ENCODE measurements at places on chromosomes 4 and X. TPM values are rescaled to one million over a fixed set of nuclear protein-coding genes. Genes with fewer than 3 reads are reported as not detected.

WNK3 gene
- polyA plus RNA-seq: 0.12 TPM

DNA sequence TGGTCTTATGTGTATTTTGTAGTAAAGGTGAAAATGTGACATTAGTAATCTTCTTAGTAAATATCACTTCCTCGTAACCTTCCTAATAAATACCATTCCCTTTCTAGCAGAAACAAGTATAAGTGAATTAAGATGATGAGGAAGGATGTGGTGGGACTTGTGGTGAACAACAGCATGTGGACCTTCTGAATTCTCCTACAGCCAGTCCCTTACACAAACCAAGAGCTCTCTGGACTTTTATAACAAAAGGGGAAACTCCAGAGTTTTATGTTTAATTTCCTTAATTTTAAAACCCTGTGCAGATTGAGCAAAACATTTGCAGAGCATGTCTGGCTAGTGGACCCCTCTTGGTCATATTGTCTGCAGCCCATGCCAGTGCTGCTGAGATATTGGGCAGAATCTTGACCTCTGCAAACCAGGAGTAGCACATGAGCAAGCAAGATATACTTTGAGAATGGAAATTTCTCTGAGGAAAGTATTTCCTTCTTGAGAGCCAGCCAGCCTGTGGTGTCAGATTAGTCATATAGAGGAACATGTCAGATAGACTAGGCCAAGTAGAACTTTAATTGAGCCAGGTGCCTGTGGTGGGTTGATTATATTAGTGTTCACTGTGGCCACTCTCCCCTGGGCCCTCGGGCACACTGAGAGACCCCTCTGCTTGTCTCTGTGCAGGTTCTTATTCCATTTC lies 328.2 kb downstream of the DKK2 start:
- DNase-seq: no peak

DNA sequence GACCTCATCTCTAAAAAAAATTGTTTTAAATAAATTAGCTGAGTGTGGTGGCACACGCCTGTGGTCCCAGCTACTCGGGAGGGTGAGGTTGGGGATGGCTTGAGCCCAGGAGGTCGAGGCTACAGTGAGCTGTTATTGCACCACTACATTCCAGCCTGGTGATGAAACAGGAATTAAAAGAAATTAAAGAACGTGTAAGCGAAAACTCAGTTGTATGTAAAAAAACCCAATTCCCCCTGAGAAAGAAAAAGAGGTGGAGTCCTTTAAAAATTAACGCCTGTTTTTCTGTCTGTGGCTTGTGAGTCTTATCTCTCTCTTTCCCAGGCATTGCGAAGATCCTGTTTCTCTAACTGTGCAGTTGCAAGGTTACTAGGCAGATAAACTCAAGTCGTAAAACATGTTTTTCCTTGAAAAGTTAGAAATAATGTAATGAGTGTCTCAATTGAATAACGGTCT lies 22.1 kb downstream of the EPGN start:
- DNase-seq: no peak

DNA sequence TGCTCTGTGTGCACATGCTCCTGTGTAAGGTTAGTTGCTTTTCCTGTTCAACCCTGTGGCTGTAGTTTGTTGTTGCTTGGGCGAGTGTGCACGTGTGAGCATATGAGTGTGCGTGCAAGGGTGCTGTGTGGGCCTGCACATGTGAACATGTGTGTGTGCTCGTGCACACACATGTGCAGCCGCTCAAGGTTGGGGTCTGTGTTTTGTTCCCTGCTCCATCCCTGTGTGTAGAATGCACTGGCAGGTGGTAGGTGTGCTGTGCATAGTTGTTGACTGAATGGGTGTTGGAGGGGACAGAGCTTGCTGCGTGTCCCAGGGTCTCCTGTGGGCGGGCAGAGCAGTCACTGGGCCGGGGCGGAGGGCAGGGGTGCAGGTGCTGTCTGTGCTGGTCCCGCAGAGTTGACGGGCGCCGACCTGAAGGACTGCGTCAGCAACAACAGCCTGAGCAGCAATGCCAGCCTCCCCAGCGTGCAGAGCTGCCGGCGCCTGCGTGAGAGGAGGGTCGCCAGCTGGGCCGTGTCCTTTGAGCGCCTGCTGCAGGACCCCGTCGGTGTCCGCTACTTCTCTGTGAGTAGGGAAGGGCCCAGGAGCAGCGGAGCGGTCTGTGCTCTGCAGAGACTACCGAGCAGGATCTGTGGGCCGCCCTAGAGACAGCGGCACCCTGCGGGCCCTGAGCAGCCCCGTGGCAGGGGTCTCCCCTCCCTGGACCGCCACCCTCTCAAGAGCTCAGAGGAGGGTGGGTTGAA lies 27.9 kb upstream of the HGFAC start:
- no peak for DNase-seq

- DNase-seq: no peak
Measured at GRCh38 chr4:74230902-74231499, 73.1 kb downstream of the MTHFD2L start.

DNA sequence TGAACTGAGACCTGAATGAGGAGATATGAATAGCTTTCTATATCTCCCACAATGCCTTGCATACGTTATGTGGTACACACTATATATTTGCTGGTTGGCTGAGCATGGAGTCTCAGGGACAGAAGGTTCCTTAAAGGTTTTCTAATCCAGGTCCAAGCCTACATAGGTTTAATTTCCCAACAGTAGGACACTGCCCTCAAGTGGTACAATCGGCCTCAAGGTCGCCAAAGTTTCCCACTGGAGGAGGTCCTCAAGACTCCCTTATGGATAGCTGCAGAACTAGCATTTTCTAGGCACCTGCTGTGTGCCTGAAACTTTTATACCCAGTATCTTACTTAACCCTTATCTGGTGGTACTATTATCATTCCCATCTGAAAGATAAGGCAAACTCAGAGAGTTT lies 21.0 kb upstream of the EFNB1 start:
- DNase-seq: no peak

DNA sequence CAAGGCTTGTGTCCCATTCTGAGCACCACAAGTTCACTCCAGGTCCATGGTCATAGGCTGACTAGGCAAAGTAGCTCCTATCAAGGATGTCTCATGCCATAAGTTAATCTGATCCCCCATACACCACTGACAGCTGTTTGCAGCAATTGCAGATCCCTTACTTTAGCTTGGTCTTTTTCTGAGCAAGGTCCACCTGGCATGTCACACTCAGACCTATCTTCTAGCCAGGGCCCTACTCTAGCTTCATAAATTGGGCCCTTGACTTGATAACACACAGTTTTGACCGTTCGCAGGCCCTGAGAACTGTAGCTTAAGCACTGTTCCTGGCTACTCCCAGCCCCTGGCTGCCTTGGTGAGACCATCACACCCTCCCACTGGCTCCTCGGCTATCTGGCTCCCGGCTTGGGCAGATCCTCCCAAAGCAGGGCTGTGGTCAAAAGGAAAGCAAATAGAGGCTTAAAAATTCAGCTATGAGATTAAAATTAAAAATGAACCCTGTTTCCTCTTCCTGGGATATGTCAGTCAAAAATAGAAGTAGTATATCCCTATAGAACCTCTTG lies 427.4 kb downstream of the RAB28 start:
- no peak for DNase-seq

DNA sequence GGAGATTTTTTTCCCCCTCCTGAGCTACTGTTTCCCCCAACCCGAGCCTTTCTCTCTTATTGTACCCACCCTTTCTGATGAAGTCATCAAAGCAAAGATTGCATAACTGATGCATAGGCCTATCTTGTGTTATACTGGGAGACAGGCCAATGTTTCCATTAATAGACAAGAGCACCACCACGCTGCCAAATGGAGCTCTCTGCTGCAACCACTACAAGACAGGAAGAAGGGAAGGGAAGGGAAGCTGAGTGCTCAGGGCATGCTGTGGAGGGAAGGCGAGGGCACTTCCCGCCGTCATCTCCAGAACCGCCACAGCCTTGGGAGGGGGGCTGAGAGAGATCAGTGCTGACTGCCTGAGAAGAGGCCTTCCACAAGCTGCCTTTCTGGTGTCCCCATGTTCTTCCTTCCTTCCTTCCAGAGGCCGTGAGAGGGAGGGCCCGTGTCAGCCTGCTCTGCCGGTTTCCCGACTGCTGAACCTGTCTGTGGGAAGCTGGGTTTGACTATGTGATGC lies 75.0 kb downstream of the MGST2 start:
- DNase-seq: peak; percentile 83

DNA sequence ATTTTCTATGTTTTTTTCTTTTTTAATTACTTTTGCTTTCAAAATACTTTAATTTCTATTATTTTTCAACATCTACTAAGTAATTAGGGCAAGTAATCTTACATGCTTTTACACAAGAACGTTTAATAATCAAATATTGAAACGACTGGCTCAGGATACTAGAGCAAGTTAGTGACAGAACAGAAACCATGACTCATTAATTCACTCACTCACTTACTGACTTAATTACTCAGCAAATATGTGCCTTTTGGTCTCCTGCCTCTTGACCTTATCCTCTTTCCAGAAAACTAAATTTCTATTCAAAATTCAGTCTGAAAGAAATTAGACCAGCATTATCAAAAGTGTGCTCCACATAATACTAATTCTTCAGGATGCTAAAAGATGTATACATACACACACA lies 314.9 kb upstream of the TEX13C start:
- DNase-seq: no peak

RPL9 gene
- polyA plus RNA-seq: 993 TPM

GRCh38 chr4:7780751-7781348 lies 158.8 kb downstream of the AFAP1 start:
- no peak for DNase-seq

GRCh38 chr4:108224611-108225053 lies 55.9 kb upstream of the LEF1 start:
- no peak for DNase-seq

DNA sequence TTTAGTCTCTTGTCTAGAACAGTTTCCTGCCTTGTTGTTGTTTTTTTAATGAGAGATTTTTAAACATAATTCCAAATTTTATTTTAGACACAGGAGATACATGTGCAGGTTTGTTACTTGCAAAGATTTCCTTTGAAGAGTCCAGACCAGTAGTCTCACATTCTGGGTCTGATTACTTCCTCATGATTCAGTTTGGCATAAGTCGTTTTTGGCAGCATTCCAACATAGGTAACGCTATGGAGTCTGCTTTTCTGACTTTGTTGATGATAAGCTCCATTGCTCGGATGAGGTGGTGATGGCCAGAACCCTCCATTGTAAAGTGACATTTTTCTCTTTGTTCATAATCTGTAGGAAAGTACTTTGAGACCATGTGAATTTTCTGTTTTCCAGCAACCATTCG lies 74.7 kb downstream of the CLCN4 start:
- no peak for DNase-seq

GRCh38 chrX:57952320-57952678 lies 42.0 kb upstream of the ZXDA start:
- DNase-seq: no peak

DNA sequence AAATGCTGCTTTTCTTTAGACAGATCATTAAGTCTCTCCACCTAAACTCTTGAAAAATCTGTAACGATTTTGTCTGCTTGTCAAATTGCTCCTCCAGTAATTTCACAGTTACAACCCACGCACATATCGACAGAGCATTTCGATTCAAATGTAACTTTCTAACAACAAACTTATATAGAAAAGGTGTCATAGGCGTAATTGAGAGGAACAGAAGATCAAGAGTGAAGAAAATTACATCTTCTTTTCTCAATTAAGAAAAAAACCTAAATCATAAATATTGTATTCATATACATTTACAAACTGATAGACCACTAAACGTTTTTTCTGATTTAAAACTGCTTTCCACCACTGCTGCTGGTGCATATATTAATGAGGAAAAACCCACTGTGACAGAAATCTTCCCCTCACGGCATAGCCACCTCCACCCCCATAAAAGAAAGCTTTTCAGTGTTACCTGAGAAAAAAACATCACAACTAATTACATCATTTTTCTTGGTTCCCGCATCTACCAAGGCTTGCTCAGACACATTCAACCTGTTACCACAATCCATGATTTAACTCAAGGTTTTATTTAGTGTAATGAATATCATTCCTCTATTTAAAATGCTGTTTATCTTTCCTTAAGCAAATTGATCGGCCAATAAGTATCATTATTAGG lies 1.9 kb downstream of the GPM6A start:
- no peak for DNase-seq

PRPS1 gene
- polyA plus RNA-seq: 26.0 TPM

DNA sequence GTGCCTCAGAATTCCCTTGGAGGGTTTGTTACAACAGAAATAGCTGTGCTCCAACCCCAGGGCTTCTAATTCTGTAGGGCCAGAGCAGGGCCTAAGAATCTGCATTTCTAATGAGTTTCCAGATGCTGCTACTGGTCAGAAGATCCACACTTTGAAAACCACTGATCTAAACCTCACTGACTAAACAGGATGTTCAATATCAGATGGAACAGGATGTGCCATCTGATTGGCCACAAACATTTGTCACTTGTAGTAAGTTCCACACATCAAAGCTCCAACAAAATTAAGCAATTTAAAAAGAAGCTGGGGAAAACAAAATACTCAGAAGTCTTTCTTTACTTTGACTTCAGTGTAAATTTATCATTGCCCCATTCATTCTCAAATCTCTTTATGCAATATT lies 14.3 kb downstream of the CASK start:
- DNase-seq: no peak

- DNase-seq: no peak
Measured at GRCh38 chrX:43975796-43976195, 2.6 kb upstream of the NDP start.

- no peak for DNase-seq
Measured at GRCh38 chr4:37825968-37826294, 555 bp upstream of the PGM2 start.

GRCh38 chrX:8067754-8068462 lies 103.2 kb downstream of the VCX2 start:
- no peak for DNase-seq

NUP54 gene
- polyA plus RNA-seq: 36.1 TPM

All from HepG2 (cell line).